ENCODE measurements at places on chromosomes 2 and 18.
A peak's percentile ranks its signal among the peaks of the same experiment; 100 is the strongest.

- no peak for DNase-seq
These were observed 13.7 kb downstream of the SOS1 start for GRCh38 chr2:39107156-39107555.

DNA sequence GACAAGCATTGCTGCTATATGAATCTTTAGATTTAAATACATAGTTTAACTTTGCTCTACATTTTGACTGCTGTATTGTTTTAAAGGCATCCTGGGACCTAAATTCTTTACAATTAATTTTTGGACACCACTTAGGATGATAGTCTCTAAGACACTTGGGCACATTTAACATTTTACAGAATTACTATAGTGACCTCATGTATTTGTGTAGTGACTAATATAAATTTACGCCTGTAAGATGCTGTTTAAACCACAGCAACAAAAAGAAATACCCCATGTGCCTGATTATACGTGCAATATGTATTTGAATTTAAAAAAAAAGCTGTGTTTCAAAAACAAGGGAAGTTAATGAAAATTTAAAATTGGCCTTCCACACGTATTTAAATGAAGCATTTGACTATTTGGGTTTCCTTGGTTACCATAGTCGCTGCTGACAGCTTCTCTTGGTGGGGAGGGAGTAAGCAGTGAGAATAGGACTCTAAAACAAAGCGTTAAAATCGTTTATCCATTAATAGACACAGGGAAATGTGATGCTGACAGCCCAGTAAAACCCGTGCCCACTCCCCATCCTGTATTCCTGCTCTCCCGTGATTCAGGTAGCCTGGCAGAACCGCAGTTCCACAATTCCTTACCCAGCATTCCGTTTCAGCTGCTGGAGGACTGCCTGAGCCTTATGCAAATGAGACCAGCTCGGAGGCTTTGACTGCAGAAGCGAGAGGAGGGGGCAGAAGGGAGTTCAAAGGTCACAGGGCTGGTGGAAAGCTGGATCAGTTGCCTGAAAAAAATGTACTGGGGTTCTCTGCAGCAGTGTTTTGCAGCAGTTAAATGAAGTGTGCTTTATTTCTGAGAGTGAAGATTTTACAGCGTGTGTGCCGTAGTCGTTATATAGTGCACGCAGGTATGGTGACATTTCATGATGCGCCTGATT, 104.3 kb downstream of the CSRNP3 start:
- DNase-seq: no peak

- no peak for DNase-seq
These were observed 78.7 kb upstream of the ASB18 start for GRCh38 chr2:236342951-236343350.

GRCh38 chr2:45352506-45352905, 258.6 kb downstream of the SRBD1 start:
- DNase-seq: no peak

DNA sequence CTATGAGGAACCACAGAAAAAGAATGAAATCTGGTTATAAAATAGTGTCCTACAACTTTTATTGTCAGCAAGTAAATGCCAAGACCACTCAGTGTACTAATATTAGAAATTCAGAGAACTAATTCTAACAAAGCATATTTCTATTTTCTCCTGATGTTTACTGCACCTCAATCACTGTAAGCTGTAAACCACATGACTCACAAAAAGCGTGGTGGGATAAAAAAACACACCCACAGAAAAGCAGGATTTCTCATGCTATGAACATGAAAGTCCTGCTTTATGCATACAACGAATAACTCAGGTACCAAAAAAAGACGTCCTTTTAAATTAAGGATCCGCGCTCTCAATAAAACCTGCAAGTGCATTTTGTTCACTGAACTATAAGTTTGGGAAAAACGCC, 797 bp downstream of the TXNL4A start:
- DNase-seq: no peak

DNA sequence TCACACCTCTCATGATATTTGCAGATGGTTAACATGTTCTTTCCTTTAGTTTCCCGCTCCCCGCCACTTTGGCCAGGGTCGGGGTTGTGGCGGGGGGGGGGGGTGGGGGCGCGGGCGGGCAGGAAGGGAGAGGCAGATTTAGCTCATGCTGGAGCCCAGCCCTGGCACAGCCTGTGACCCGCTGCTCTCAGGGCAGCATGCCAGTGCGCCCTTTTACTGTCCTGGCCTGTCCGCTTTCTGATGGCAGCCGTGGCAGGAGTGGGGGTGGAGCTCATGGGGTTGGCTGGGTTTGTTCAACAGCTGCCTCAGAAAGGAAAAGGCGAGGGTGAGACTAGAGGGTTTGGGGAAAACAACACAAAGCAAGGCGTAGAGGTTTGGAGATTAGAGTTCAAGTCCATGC, 56.1 kb downstream of the TNP1 start:
- DNase-seq: no peak

GRCh38 chr2:201182650-201183364, at the start of gene CASP10:
CASP10 (plus strand) TSS chr2:201183141; CDS start chr2:201185778, 2,637 bp downstream.
- peak; percentile 11 for DNase-seq

DNA sequence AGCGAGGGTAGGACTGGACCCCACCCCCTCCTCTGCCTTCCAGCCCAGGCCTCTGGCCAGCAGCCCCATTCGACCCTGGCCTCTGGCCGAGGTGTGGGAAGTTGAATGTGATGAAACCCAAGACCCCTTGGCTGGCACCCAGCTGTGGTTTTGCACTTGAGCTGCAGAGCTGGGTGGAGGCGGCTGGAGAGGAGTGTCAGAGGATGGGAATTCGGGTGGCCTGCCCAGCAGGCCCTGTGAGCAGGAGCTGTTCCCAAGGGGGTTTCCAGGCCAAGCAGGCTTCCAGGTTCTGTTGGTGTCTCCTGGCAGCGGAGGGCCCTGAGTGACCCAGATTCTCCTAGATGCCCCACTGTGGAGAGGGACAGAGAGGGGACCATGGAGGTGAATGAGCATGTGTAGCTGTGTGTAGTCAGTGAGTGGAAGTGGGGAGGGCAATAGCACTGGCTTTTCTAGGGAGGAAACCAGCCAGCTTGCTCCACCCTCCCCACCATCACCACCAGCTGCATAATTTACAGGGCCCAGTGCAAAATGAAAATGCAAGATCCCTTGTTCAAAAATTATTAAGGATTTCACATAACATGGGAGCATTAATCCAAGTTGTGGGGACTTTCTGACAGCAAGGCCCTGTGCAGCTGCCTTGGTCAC, 172.2 kb upstream of the HAAO start:
- DNase-seq: no peak

DNA sequence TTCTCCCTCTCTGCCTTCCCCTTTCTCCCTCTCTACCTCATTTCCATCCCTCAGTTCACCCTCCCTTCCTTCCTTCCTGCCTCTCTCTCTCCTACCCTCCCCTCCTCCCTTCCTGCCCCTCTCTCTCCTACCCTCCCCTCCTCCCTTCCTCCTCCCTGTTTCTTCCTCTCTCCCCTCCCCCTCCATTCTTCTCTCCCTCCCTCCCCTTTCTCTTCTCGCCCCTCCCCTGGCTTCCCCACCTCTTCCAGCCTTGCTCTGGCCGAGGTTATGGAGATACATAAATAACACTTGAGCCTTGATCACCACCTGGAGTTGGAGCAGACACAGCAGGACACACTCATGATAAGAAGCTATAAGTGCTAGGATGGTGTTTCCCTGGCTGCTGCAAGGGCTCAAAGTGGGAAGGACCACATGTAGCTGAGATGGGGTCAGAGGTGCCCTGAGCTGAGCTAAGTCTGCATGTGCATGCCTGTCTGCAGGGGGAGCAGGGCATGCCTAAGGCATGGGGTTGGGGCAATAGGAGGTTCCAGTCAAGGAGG, 326.1 kb upstream of the HS6ST1 start:
- no peak for DNase-seq

- DNase-seq: no peak
These were observed 34.8 kb upstream of the LAMA1 start for GRCh38 chr18:7152440-7152839.

- no peak for DNase-seq
These were observed 22.5 kb upstream of the SCYGR5 start for GRCh38 chr2:227643990-227644551.

DNA sequence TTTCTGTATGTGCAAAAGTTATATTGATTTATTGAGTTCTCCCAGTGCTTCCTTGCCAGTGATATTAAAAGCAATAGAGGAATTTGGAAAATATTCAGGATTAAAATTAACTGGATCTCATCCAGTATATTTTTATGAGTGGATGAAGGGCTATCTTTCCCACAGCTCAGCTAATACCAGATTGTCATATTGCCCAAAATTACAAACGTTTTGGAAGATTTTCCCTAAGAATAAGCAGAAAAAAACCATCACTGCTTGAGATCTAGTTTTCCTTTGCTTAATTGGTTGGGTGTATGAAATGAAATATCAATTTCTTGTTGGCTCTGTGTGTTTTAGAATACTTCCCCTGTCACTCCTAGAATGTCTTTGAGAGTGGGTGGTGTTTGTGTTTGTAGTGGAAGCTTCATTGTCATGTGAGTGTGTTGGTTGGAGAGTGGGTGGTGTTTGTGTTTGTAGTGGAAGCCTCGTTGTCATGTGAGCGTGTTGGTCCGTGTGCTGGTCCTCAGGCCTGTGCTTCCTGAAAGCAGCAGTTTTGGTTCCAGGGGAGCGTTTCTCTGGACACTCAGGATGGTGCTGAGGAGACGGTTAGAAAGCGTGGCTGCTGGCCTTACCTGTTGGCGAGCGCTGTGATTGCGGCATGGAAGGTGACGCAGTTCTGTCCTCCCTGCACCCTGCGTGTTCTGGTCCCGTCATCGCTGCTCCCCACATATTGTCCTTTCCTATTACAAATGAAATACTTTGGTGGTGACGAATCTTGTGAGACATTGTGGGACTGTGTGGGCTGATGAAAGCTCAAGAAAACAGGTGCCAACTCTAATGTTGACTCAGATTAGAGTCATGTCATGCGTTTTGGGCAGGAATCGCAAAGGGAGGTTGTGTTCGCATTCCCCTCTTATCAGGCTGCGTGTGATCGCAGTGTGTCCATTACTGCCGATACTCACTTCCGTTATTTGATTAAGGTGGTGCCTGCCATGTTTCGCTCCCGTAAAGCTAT, 12.4 kb downstream of the ASB1 start:
- DNase-seq: no peak

- no peak for DNase-seq
These were observed 32.4 kb downstream of the SLC35F5 start for GRCh38 chr2:113724010-113724409.

- no peak for DNase-seq
These were observed 593.1 kb downstream of the TMX3 start for GRCh38 chr18:68121826-68122225.

GRCh38 chr2:159518321-159519005, 97.9 kb downstream of the BAZ2B start:
- no peak for DNase-seq

DNA sequence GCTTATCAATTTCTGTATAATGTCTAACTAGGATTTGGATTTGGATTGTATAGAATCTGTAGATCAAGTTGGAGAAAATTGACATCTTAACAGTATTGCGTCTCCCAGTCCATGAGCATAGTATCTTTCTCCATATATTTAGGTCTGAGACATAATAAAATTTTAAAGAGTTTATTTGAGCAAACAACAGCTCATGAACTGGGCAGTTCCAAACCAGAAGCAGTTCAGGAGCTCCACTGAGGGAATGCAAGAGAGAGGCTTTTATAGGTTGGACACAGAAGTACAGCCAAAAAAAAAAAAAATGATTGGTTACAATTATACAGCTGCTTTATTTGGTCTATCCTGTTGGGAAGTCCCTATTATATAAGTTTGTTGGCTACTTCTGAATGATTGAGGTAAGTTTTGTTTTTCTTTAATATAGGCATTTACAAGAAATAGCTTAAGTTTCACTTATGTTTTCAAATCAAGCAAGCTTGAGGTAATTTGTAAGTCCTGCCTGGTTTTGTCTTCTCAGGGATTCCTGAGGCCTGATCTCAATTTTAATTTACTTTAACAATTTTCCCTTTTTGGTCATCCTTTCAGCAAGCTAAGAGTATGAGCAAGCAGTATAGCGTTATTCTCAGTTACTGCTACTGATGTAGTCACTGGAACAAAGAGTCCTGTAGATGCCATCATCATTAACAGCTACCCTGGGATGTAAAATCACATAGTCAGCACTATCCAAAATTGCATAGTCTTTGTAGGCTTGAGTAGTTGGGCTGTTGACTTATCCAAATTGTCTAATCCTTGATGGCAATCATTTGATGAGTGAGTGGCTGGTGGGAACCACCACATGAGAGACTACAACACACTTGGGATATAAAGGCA, 27.5 kb upstream of the RUFY4 start:
- DNase-seq: no peak

- no peak for DNase-seq
These were observed 117.0 kb upstream of the CYP1B1 start for GRCh38 chr2:38192976-38193375.

DNA sequence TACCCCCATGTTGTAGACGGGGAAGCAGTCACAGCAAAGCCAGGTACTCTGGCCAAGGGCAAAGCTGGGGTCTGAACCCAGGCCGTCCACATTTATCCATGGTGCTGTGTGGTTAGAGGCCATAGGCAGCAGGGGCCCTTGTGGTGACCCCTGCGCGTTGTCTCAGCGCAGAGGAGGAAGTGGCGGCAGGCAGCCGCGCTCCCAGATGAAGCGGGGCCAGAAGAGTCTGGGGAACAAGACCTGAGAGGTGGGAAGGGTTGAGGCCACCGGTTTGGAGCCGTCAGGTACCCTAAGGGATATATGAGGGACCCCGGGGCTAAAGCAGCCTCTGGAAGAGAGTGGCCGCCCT, 770 bp downstream of the ZNF396 start:
- no peak for DNase-seq

- DNase-seq: no peak
These were observed 467.5 kb upstream of the CHST9 start for GRCh38 chr18:27652480-27653121.

GRCh38 chr18:74146756-74147155, 878 bp downstream of the FBXO15 start:
- DNase-seq: no peak

DNA sequence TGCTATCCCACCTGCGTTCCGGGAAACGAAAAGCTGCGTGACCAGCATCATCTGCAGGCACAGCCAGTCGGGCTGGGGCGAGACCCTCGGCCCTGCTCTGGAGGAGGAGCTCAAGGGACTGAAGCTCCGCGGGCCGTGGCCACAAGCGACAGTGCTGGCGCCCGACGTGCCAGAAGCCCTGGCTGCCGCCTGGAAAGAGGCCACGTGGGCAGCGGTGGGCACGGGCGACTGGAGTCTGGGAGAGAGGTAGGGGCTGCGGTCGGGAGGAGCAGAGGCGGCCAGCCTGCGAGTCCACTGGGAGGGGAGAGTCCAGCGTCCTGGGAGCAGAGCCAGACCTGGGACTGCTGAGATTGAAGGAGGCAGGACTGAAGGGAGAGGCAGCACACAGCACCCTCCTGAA, 9.2 kb downstream of the DTYMK start:
- DNase-seq: no peak

GRCh38 chr2:72138011-72138881, 9.4 kb downstream of the CYP26B1 start:
- no peak for DNase-seq
